Fibroblast of upper back skin (primary cell): ENCODE measurements at places on chromosomes 12 and 14.

DNA sequence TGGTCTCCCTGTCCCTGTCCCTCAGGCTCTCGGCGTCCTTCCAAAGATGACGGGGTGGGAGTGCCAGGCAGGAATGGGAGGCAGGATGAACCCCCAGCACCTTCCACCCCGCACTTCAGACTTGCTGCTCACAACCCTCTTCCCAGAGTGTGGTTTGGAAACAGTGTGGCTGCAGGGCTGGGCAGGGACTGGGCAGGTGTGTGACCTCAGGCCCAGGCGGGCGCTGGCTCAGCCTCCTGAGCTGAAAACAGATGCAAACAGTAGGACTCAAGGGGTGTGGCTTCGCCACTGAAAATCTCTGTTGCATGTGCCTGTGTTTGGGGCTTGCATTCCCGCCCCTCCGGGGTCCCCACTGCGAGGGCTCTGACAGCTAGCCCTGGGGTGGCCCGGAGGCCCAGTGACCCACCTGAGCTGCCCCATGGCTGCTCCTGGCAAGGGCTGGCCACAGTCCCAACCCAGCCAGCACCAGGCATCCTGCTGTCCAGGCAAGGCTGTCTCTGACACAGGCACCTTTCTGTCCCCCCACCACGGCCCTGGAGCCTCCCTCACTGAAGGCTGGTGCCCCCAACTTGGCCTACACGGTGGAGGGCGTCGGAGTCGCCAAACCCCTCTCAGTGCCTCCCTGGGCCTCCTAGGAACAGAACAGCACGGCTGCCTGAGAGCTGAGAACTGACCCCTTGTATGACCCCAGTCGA, 46.1 kb downstream of the BEGAIN start:
- DNase-seq: no peak

GRCh38 chr12:31001581-31002360, 71.9 kb upstream of the DDX11 start:
- no peak for DNase-seq

- DNase-seq: peak; percentile 42
These were observed 3.7 kb downstream of the REM2 start for GRCh38 chr14:22886500-22887259.

- no peak for DNase-seq
These were observed 3.3 kb upstream of the APPL2 start for GRCh38 chr12:105239304-105239703.

DNA sequence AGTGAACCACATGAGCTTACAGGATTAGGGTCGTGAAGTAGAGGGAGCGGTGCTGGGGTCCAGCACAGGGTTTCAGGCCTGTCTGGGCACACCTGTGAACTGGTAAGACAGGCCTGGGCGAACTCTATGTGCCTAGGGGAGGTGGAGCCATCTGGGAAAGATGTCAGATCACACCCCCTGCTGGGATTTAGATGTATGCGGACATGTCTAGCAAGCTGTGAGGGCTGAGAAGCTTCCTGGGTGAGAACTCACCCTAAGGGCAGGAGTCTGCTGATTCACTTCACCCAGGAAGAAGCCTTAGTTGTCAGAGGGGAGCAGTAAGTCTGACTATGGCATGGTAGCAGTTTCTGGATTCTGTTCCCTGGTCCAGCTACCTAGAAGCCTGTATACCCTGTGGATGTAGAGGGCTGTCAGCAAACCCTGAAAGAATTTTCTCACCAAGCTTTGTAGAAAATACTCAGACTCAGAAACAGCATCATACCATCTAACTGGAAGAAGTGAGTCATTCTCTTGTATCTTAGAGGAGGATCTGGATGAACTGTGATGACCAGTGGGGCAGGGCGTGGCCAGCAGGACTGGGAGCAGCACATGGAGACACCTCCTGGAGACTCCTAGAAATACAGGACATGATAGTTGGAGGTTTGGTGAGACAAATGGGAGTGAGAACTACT, 11.2 kb upstream of the PYGL start:
- DNase-seq: peak; percentile 95
